ENCODE measurements at places on chromosomes 2 and 18.
A peak's percentile ranks its signal among the peaks of the same experiment; 100 is the strongest.

DNA sequence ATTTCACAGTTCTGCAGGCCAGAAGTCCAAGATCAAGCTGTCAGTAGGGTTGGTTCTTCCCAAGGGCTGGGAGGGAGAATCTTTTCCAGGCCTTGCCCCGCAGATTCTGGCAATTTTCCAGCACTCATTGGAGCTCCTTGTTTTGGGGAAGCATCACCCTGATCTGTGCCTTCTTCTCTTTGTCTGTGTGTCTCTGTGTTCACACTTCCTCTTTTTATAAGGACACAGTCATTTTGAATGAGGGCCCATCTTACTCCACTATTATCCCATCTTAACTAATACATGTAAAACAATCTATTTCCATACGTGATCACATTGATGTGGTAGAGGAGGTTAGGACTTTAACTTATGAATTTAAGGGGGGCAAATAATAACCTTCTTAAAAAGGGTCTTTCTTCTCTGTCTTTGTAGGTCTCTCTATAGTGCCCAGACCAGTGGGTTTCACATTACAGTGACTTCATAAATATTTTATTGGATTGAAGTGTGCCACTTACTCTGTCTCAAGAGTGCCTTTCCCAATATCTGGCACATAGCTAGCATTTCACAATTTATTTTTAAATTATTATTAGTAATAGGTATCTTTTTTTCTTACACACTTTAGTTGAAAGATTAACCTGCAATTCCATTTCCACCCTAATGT, 68.9 kb upstream of the CBLN2 start:
- no peak for DNase-seq

GRCh38 chr2:58035352-58035751, 11.3 kb upstream of the VRK2 start:
- no peak for DNase-seq

DNA sequence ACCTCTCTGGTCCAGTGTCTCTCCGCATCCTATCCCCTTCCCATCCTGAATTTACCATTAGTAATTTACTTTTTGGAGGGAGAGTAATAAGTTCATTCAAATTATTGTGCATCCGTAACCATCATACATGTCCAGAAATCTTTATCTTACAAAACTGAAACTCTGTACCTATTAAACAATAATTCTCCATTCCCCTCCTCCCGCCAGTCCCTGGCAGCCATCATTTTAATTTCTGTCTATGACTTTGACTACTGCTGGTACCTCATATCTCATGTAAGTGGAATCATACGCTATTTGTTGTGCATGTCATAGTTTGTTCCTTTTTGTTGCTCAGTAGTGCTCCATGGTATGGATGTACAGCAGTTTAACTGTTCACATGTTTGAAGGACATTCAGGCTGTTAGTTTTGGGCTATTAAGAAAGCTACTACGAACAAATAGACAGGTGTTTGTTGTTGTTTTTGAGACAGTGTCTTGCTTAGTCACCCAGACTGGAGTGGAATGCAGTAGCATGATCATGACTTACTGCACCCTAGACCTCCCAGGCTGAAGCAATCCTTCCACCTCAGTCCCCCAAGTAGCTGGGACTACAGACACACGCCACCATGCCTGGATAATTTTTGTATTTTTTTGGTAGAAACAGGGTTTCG, 2.0 kb downstream of the LIMS1 start:
- DNase-seq, result no peak

DNA sequence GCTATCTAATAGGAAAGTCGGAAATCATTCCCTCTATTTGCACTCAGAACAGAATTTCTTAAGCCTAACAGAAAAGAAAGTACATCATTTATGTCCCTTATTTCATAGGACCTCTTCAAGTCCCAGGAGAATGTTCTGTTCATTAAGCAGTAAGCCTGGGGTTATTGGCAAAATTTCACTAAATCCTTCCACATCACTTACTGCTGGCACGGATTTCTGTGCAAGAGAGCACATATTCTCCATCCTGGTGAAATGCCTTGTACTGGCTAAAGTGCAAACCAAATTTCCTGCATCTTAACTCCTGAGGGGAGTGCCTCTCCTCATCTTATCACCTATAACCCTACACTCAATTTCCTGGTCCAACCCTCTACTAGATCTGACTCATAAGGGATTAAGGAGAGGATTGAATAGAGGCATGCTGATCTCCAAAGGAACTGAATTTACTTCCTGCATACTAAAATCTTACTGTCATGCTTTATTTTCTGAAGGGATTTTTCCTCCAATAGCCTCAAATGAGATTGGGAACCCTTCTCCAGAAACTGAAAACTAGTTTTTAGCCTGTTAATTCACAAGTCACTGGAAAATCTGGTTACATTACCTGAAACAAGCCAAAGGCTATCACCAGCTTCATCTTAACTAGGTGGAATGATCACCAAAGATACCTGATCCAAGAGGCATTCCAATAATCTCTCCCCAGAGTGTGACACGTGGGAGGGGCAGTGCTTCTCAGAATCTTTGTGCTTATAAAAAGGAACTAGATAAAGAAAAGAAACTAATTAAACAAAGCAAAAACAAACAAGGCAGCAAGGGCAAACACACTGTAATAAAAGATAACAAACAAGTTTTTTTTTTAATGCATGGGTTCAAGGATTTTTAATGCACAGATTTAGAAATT, 311.1 kb downstream of the NR4A2 start:
- DNase-seq, result no peak

DNA sequence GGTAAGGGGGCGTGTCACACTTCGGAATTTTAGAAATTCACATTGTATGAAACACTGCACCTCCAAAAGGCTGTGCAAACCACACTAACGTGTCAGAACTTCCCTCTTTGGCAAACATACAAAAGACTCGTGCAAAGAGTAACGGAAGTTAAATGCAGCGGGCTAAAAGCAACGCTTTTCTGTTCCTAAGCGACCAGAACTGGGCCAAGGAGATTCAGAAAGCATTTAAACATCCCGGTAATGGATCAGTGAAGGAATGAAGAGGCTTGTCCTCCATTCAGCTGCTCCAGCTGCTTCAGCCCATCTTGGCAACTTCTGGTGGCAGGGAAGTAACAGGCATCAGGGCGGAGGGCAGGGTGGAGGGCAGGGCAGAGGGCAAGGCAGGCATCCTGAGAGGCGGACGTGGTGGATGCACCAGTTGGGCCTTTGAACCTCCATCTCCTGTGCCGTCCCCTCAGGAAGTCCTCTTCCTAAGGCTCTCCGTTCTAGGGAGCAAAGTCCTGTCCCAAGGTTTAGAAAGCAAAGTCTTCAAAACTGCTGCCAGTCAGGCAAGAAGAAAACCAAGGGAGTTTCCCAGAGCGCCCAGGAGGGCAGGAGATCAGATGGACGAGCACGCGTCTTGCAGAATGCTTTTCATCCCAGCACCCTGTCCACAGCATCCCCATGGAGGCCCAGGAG, 230.7 kb downstream of the ZNF516 start:
- DNase-seq, result no peak

- no peak for DNase-seq
Measured at GRCh38 chr2:49490710-49491109, 336.4 kb upstream of the FSHR start.

GRCh38 chr2:238599549-238600505, 173.1 kb downstream of the ASB1 start:
- DNase-seq, result no peak

DNA sequence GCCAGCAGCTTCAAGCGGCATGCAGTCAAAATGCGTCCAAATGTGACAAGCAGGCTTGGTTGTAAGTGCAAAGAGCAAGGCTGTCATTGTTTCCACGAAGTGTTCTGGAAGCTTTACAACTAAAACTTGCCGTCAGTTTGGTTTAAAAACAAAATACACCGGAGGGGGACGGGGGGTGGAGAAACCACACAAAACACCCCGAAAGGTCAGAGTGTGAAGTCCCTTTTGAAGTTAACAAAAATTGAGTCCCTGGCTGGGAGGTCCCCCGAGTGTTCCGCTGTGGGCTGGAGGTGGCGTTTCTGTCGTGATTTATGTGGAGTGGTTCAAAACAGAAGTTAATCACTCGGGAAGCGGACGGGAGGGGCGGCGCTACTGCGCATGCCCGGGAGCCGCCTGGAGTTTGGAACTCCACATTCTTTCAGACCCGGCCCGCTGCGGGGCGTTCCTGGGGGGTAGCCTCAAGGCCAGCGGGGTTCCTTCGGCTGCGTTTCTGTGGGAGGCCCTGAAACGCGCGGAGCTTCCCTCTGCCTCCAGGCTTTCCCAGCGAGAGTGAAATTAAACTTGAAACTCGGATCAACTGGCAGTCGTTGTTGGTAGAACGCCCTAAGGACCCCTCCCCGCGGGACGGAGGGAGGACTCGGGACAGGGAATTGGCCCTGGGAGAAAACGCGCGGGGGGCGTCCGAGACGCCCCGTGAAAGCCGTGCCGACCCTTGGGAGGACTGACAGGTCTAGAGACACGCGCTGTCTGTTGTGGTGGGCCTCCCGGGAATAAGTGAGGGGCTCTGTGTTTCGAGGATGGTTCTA, 1.4 kb downstream of the TGIF1 start:
- peak; percentile 75 for DNase-seq

DNA sequence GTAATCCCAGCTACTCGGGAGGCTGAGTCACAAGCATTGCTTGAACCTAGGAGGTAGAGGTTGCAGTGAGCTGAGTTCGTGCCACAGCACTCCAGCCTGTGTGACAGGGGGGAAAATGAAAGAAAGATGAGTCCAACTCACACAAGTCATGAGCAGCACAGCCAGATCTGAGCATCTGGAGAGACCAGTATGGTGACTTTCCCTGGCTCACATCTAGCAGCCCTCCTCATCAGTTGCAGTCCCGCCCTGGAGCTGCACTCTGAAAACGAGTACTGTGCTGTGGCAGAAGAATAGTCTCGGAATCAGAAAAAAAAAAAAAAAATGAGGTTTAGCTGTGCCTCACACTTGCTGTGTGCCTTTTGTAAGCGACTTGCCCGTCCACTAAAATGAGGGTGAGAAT, 74.4 kb upstream of the TRIB2 start:
- no peak for DNase-seq

DNA sequence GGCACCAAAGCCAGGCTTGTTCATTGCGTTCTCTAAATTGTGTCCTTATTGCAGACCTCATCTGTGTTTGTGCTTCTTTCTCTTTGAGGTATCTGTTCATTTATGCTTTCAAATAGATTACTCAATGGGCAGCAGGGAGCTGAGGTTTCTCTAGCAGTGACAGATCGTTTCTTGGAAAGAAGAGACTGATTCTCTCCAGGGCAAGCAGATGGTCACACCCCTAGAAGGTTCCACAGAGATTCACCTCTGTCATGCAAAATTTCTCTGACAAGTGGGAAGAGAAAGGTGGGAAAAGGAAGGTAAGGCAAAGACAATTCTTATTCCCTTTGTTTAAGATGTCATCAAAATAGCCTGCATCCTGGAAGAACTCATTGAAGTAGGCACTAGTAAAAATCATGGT, 14.0 kb downstream of the DLGAP1 start:
- no peak for DNase-seq

DNA sequence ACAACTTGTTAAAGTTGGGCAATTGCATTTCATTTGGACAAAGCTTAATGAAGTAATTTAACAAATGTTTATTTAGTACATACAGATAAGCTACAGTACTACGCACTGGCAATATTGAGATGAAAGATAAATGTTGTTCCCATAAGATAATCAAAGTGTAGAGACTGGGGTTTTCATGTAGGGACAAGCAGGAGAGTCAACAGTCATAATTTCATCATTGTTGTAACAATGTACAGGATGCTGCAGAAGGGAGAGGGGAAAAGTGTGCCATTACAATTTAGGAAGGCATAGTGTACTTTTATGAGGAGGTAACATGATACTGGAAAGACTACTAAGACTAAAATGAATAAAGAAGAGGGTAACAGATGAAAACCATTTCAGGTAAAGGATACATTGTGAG, 441.6 kb downstream of the ERBB4 start:
- no peak for DNase-seq

DNA sequence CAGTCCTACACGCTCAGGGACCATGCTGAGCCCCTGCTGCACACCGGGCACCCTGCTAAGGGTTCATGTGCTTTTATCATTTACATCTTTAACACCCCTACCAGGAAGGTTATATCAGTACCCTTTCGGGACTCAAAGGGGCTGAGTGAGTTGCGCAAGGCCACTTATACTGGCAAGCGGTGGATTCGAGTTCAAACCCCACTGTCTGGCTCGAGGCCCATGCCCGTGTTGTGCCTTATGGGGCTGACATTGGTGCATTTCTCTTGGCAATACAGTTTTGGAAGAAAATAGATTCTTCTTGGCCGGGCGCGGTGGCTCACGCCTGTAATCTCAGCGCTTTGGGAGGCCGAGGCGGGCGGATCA, 69.5 kb upstream of the MAP4K4 start:
- DNase-seq, result no peak

- no peak for DNase-seq
Measured at GRCh38 chr2:217415316-217415715, 555.5 kb upstream of the TNP1 start.

GRCh38 chr2:224196810-224197209, 157.7 kb upstream of the SERPINE2 start:
- DNase-seq, result no peak

GRCh38 chr2:221569425-221569845, 2.7 kb downstream of the EPHA4 start:
- DNase-seq, result no peak

DNA sequence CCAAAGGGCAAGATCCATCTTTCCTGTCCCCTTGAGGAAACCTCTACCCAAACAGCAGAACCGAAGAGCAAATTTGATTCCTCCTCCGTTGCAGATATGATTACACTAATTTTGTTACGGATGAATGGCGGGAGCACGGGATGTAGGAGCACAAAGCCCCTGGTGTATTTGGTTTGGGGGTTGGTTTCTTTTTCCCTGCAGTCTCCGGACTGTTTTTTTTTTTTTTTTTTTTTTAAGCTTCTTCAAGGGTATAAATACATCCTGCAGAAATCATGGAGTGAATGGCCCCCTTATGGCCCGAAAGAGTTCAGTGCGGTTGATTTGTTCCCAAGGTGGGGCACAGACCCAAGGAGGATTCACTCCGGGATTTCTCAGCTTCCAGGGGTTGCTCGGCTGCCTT, 135.3 kb upstream of the SH3BP4 start:
- no peak for DNase-seq

DNA sequence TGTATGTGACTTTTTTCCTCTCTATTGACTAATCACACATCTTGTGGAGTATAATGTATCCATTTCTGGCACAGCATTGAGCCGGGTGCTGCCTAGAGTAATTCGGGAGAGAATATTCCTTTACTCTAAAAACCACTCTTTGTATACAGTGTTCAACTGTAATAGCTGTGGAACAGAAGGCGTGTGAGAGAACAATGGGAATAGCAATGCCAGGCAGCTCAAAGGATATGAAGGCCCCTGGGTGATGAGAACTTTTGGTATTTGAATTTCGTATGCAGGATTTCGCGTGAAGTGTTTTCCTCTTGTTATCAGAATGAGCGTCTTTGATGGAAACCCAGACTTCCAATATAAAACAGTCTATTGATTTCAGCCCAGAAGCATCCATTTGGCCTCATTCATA, 84.6 kb upstream of the MAP3K20 start:
- DNase-seq, result no peak

- DNase-seq, result no peak
Measured at GRCh38 chr2:119202610-119203310, 20.9 kb upstream of the STEAP3 start.

GRCh38 chr18:37355772-37356171, 209.8 kb downstream of the CELF4 start:
- DNase-seq, result no peak

Measured in thoracic aorta (tissue), 2 donors.